ENCODE measurements at places on chromosomes 2 and 18. TPM values are rescaled to one million over a fixed set of nuclear protein-coding genes. Genes with fewer than 3 reads are reported as not detected.

DNA sequence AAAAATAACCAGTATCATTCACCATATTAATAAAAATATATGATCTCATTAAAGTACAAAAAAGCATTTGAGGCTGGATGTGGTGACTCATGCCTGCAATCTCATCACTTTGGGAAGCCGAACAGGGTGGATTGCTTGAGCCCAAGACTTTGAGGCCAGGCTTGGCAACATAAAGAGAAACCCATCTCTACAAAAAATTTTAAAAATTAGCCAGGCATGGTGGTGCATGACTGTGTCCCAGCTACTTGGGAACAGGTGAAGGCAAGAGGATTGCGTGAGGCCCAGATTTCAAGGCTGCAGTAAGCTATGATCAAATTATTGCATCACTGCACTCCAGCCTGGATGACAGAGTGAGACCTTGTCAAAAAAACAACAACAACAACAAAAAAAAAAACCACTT, 75.9 kb downstream of the RAD51AP2 start:
- no peak for DNase-seq
- no peak overlapping the region for H3K4me3 ChIP-seq
- H3K27me3 ChIP-seq = no peaks in the 10 kb centered on the region
- H3K27ac ChIP-seq = no peak overlapping the region

GRCh38 chr2:181198183-181198864, 217.9 kb downstream of the UBE2E3 start:
- H3K4me3 ChIP-seq = no peak overlapping the region
- H3K27me3 ChIP-seq = no peaks in the 10 kb centered on the region

The ERMN gene
- not detected for total RNA-seq

The VSNL1 gene
- 0.27 TPM for total RNA-seq

- no peaks in the 10 kb centered on the region for H3K36me3 ChIP-seq
- peak overlapping the region; percentile 84 for H3K4me3 ChIP-seq
- peaks cover 60% of the 10 kb centered on the region for H3K4me1 ChIP-seq
- H3K27me3 ChIP-seq = no peaks in the 10 kb centered on the region
Measured at GRCh38 chr2:27320958-27321543, 1.8 kb downstream of the MPV17 start.

The CD28 gene
- total RNA-seq = 0.71 TPM
